Nephron progenitor cell (in vitro differentiated cells): ENCODE measurements at places on chromosomes 12 and 14.

- H3K4me1 ChIP-seq = peaks cover 4% of the 10 kb centered on the region
- no peak overlapping the region for H3K4me3 ChIP-seq
- no peak for DNase-seq
- H3K27ac ChIP-seq = peak overlapping the region; percentile 36
- no peaks in the 10 kb centered on the region for H3K36me3 ChIP-seq
Measured at GRCh38 chr12:128729628-128730121, 94.1 kb downstream of the SLC15A4 start.

- no peak overlapping the region for H3K4me3 ChIP-seq
- no peak overlapping the region for H3K27ac ChIP-seq
- H3K27me3 ChIP-seq = peaks cover 5% of the 10 kb centered on the region
- DNase-seq = no peak
- no peaks in the 10 kb centered on the region for H3K36me3 ChIP-seq
Measured at GRCh38 chr12:12705838-12706520, 10.0 kb upstream of the GPR19 start.

GRCh38 chr12:67477681-67478265 is 170.8 kb upstream of the DYRK2 start:
- no peak overlapping the region for H3K4me3 ChIP-seq
- DNase-seq = no peak
- no peaks in the 10 kb centered on the region for H3K36me3 ChIP-seq
- no peaks in the 10 kb centered on the region for H3K27me3 ChIP-seq
- H3K27ac ChIP-seq = no peak overlapping the region

DNA sequence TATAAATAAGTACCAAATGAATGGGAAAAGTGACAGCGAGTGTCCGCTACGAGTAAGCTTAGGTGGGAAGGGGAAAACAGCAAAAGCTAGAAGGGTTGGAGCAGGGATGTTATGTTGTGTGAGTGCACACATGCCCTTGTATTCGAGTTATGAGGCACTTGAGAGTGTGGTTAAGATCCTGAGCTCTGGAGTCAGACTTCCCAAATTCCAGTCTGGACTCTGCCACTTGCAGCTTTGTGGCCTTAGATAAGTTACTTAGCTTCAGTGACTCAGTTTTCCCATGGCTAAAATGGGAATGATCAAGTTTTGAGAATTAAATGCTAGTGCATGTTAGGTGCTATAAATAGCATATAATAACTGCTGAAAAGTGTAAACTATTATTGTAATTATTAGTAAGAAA is 44.9 kb downstream of the KTN1 start:
- no peak overlapping the region for H3K27ac ChIP-seq
- H3K27me3 ChIP-seq = no peaks in the 10 kb centered on the region
- H3K4me3 ChIP-seq = no peak overlapping the region
- no peaks in the 10 kb centered on the region for H3K4me1 ChIP-seq
- DNase-seq = no peak

GRCh38 chr12:47773062-47773857 is at the start of gene SLC48A1:
TSS of gene SLC48A1 (plus strand) at chr12:47773238. CDS start at chr12:47773305, 67 bp downstream.
- H3K27ac ChIP-seq = no peak within 1 kb of the TSS
- H3K4me1 ChIP-seq = peaks cover 43% of the 10 kb centered on the region
- DNase-seq = peak; percentile 85
- peaks cover 28% of the 10 kb centered on the region for H3K27me3 ChIP-seq

- H3K4me3 ChIP-seq = no peak overlapping the region
- no peaks in the 10 kb centered on the region for H3K36me3 ChIP-seq
- no peak overlapping the region for H3K27ac ChIP-seq
- peaks cover 18% of the 10 kb centered on the region for H3K4me1 ChIP-seq
- no peak for DNase-seq
- peaks cover 18% of the 10 kb centered on the region for H3K27me3 ChIP-seq
Measured at GRCh38 chr14:21317398-21317797, 37.5 kb downstream of the RPGRIP1 start.

- no peak for DNase-seq
- no peaks in the 10 kb centered on the region for H3K27me3 ChIP-seq
- H3K27ac ChIP-seq = no peak overlapping the region
- H3K4me1 ChIP-seq = no peaks in the 10 kb centered on the region
- H3K36me3 ChIP-seq = no peaks in the 10 kb centered on the region
Measured at GRCh38 chr12:21617030-21617429, 12.4 kb upstream of the GYS2 start.

GRCh38 chr14:86404425-86404824 is 874.5 kb downstream of the FLRT2 start:
- no peak overlapping the region for H3K4me3 ChIP-seq
- DNase-seq = no peak
- H3K27me3 ChIP-seq = no peaks in the 10 kb centered on the region
- H3K27ac ChIP-seq = no peak overlapping the region

DNA sequence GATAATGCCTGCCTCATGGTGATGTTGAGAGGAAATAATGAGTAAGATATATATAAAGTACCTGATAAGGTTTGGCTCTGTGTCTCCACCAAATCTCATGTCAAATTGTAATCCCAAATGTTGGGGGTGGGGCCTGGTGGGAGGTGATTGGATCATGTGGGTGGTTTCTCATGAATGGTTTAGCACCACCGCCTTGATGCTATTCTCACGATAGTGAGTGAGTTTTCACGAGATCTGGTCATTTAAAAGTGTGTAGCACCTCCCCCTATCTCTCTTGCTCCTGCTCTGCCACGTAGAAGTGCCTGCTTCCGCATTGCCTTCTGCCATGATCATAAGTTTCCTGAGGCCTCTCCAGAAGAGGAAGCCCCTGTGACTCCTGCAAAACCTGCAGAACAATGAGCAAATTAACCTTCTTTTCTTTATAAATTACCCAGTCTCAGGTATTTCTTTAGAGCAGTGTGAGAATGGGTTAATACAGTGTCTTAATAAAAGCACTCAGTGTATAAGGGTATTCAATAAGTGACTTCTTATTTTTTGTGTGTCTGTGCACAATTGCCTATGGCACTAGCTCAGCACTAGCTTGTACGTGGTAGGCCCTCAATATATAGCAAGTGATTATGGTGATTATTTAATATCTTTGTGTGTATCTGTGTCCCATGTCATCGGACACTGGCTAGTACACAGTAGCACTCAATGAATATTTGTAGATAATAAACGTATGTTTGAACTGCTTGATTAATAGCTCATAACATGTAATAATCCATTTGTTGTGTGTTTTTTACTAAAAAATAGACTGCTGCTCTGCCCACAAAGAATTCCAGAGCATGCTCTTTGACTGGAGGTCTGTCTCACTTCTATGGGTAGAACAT is 138.1 kb upstream of the LMNTD1 start:
- H3K4me1 ChIP-seq = peaks cover 53% of the 10 kb centered on the region
- H3K4me3 ChIP-seq = peak overlapping the region; percentile 27
- no peak for DNase-seq
- peaks cover 5% of the 10 kb centered on the region for H3K36me3 ChIP-seq
